AG08395 (cell line): ENCODE measurements at places on chromosomes 13 and 19.

GRCh38 chr13:39776439-39776838, 121.0 kb downstream of the COG6 start:
- DNase-seq: peak; percentile 75

DNA sequence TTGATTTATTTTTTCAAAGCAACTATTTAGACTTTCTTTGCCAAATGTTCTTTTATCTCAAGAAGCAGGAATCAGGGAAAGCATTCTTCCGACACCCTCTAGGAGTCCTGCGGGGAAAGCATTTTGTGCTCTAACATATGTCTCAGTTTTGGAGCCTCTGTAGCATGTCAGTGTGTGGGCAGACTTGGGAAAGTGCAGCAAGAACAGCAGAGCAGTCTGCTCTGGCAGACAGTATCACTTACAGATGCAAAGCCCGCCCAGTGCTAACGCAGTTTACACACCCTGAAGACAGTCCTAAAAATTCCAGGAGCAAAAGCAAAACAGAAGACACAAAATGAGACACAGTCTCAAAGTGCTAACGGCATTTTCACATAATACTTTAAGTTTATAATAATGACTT, 393.5 kb downstream of the KLF12 start:
- DNase-seq: peak; percentile 59

GRCh38 chr19:37986048-37986750, 79.2 kb downstream of the SIPA1L3 start:
- DNase-seq: no peak

DNA sequence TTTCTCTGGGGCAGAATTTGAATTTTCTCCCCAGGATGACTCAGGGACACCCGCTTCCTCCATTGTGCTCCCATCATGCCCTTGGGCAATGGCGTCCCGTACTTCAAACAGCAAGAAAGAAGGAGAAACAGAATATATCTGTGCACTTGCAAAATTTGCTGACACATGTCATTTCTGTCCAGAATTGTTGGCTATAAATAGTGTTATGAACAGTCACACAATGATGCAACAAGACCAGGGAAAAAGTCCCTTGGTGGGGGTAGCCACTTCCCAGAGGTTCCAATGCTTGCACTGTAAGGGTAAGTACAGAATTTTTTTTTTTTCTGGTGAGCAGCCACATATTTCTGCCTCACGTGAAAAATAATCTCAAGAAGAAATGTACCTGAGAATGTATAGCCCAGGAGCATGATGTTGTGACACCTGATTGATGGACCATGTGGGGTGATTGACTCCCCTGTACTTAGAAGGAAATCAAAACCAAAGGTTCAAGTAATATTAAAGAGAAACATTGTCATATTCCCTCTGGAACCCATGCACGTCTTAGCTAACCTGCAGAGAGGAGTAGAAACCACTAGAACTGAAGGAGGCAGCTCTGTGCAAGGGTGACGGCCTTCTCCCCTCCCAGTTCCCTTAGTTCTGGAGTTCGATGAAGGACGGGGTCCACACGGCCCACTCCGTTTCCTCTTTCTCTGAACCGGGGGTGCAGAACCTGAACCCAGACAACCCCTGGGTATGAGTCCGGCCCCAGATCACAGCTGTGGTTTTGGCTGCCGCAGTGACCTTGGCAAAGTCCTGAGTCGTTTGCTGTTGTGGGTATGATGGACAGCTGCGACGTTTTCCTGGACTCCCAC, 9.3 kb upstream of the LAIR1 start:
- DNase-seq: no peak

DNA sequence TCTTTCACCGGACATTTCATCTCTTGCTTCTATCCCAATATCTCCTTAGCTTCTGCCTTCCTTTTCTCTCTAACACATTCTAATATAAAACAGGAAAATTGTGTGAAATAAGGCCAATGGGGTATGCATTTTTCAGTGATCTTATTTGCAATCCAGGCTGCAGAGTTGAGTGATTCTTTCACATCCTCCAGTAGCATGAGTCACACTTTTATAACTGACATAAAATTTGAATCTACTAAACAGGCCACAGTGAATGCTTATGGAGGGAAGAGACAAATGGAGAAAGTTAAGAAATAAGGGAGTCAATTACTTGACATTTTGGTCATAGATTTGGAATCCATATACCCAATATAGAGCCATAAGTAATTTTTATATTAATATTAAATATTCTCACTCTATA, 1037.0 kb upstream of the SPRY2 start:
- no peak for DNase-seq

- DNase-seq: no peak
Observed at GRCh38 chr19:48627865-48628314, 8.6 kb downstream of the SPHK2 start.

DNA sequence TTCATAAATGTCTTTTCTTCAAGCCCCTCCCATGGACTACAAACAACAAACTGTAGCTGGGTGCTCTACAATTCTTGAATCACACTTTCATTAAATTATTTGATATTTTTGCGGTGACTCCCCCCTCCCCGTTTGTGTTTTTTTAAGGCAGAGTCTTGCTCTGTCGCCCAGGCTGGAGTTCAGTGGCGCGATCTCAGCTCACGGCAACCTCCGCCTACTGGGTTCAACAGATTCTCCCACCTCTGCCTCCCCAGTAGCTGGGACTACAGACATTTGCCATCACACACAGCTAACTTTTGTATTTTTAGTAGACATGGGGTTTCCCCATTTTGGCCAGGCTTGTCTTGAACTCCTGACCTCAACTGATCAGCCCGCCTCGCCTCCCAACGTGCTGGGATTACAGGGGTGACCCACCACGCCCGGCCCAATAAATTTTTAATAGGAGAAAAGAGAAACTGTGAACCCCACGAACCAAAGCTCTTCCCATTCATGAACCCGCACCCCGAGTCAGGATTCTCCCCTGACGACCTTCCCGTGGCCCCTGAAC, 703 bp downstream of the ZNF506 start:
- DNase-seq: no peak

DNA sequence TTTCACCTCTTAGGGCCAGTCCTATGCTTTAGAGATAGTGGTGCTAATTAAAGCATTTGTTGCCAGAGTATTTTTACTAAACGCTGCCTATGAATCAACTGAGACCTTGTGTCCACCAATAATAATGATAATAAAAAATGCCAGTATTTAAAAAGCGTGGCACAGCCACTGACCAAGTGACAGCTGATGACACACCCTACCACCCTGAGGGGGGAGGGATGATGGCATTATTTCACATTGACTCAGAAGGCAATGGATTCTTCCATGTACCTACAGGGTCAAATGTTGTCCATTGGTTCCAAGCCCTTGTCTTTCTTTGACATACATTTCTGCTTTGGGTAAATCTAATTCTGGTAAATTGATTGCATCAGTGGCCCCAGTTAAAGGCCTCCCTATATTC, 384.4 kb downstream of the DLEU7 start:
- DNase-seq: no peak

DNA sequence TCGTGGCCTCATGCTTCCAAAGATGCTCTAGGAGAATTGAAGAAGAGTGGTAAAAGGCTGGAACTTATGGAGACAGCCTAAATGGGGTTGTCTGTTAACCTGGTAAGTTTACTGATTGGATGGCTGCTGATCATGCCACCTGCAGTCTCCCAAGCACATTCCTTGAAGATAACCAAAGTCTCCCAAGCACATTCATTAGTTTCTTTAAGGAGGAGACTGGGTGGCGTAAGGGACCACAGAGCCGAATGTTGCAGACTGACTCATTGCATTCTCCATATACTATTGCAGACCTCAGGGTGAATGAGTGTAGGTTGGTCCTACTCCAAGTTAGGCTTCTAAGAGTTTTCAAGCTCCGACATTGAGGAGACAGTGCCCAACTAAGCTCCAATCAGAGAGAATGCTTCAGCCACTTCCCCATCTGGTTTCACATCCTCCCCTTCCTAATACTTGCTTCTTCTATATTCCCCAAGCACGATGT, at the start of gene IGFL3:
TSS of gene IGFL3 (minus strand) at position 51 of the 478 bp plus-strand sequence. CDS start at position 12, 39 bp downstream.
- DNase-seq: no peak

GRCh38 chr13:20714563-20715329, 11.2 kb downstream of the IL17D start:
- peak; percentile 83 for DNase-seq

GRCh38 chr13:104920091-104920490, 1615.4 kb downstream of the EFNB2 start:
- DNase-seq: no peak

- DNase-seq: no peak
Observed at GRCh38 chr19:51375504-51376221, 3.2 kb upstream of the NKG7 start.

DNA sequence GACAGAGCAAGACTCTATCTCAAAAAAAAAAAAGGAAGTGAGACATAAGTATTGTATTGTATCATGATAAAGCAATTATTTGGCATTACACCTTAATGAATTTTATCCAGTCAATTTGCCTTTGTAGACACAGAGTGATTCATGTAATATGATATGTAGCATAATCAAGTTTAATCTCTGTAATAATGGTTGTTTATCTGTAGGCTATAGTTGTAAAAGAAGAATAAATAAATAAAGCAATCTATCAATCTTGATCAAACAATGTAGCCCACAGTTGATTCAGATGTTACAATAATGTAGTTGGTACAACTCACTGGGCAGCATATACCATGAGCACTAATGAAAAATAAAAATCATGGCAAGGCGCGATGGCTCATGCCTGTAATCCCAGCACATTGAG, 28.5 kb upstream of the CEACAM20 start:
- no peak for DNase-seq
